ENCODE measurements at places on chromosomes 2 and 18.

- DNase-seq = no peak
Measured at GRCh38 chr2:238913931-238914647, 66.2 kb downstream of the TWIST2 start.

DNA sequence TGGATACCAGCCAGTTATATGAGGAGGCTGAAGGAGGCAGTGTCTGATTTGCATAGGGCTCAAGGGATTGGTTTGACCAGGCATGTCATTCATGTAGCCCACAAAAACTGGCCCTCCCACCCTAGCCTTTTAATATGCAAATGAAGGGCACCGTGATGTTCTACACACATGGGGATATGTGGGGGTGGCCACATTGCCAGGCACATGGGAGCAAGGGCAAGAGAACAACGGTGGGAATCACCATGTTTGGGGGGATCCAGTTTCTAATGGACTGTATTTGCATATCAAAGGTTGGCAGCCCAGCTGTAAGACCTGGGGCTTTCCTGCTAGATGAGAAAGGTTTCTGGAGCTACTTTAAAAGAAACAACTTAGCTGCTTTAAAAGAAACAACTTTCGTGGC lies 65.1 kb upstream of the SLC25A52 start:
- no peak for DNase-seq

DNA sequence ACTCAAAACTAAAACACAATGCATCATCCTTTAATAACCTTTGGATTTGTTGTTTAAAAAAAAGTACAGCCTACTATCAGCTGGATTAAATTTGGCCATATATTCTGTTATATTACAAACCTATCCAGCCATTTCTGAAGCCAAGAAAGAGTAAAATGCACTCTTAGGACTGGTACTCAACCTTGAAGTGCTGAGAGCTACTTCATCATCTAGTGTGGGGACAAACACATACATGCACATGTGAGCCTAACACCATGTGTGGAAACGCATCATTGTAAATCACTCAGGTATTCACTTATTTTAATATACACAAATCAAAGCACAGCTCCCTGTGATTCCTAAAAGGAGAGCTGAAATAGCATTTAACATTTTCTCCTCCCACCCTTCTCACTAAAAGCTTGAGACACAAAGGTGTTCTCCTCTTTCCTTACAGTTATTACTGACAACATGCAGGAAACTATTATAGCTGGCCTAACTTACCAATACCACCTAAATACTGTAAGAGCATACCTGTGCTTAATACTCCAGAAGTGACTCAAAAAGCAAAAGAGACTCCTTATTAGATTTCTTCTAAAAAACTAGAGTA lies 7.5 kb downstream of the BAZ2B start:
- DNase-seq = no peak

DNA sequence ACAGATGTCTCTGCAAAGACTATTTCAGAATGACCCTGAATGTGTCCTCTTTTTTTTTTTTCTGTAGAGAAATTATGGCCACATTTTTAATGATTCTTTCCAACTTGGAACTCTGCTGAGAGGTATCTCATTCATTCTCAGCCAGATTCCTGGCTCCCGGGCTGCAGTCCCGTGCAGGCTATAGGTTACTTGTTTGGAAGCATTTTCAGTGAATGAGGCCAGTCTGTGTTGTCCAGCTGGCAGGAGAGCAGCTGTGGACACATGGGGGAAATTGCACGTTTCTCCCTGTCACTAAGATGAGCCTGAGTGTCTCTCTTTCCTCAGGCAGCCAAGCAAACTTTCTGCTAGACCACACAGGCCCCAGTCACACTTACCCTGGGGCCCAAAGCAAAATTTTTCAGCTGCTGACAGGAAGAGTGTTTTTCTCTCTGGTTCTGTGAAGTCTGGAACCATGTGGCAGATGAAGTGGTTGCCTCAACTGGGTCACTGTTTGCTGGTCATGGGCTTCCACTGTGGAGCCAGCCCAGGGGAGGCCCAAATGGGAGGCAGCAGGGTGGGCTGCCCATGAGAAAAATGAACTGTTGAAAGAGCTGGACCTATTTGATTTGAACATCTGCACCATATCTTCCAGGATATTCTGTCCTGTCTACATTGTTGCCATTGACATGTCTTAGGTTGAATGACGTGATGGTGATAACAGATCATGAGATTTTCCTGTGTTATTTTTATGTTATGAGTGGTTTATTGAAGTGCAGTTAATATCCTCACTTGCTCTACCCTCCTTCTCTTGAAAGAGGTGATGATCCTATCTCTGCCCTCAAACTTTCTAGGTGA lies 431.2 kb downstream of the LPIN1 start:
- no peak for DNase-seq

GRCh38 chr2:225236769-225237323 lies 162.7 kb upstream of the NYAP2 start:
- DNase-seq = no peak

- DNase-seq = no peak
Measured at GRCh38 chr18:63234841-63235240, 84.7 kb downstream of the BCL2 start.

GRCh38 chr2:164203131-164203530 lies 418.2 kb downstream of the GRB14 start:
- DNase-seq = no peak

DNA sequence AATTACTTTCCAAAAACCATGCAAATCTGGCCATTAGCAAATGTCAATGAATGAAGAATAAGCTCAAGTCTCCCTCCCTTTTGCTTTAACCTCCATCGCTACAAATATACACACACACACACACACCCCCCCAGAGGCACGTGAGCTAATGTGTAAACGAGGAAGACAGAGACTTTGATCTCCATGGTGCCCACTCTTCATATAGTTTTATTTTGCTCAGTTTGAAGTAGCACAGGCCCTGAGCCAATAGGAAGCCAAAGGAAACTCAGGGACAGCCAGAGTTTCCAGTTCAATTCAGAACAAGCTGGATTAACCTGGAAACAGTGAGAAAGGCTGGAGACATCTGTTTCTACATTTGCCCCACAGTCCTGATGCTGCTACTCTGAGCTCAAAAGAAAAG lies 248.4 kb upstream of the MEIS1 start:
- no peak for DNase-seq

- no peak for DNase-seq
Measured at GRCh38 chr2:172927641-172928357, 147.8 kb upstream of the MAP3K20 start.

DNA sequence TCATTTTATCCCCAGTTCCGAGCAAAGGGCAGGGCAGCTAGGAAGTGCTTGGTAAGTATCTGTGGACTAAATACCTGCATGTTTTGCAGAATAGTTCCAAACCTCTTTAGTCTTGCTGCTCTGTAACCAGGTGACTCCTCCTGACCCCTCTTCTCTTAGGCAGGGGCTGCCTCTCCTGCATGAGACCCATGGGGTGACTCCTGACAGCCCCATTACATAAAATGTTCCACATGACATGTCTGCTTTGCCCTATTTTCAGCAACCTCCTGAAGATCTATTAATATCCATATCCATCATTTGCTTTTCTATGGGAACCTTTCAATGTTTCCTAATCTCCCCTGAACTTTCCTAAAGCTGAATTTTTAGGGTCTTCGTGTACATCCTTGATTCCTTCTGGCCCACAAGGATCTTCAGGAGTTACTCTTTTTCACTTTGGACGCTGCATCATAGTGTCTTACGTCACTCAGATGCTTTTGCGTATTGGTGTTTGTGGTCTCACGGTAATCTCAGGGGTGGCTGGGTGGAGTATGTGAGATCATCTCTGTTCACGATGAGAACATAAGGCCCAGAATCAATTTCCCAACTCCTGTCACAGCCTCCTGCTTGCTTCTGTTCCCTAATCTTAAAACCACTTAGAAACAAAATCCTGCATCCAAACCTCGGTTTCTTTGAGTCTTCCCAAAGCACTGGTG lies 76.6 kb downstream of the MAPK4 start:
- DNase-seq = no peak

- DNase-seq = no peak
Measured at GRCh38 chr2:241540401-241540770, 18.2 kb upstream of the BOK start.

GRCh38 chr18:53864770-53865169 lies 359.7 kb downstream of the MBD2 start:
- DNase-seq = no peak

DNA sequence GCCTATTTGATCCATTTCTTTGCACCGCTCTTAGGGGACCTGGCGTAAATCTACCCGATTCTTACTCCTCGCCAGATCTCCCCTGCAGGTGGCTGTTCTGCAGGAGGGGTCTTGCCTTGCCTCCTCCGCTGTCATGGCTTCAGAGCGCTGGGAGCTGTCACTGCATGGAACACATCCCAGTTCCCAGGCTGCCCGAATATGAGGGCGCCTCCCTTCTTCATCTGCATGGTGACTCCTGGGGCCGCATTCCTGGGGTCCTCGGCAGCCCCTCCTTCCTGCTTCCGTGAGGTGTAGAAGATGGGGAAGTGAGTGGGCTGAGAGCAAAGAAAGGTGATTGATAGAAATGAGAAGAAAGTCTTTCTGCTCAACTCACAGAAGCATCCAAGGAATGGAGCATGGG lies 27.3 kb upstream of the COPS8 start:
- DNase-seq = no peak

DNA sequence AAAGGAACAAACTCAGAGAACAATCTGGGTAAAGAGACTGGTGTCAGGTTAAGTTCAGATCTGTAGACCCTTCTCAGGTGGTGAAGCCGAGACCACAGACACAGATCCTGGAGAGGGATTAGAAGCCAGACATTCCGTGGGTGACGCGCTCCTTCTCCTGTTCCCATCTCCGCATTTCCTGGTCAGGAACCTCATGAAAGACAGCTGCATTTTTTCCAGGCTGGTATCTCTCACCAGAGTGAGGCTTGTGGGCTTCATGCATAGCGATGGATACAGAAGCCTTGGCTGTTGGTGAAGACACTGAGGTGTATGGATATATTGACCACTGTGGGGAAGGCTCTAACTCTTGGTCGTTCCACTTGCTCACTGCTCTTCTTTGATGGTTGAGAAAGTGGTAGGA lies 152.6 kb downstream of the FAM210A start:
- no peak for DNase-seq

GRCh38 chr18:22572341-22572740 lies 154.6 kb upstream of the CTAGE1 start:
- DNase-seq = no peak

- no peak for DNase-seq
Measured at GRCh38 chr2:60475123-60475830, 78.2 kb downstream of the BCL11A start.

DNA sequence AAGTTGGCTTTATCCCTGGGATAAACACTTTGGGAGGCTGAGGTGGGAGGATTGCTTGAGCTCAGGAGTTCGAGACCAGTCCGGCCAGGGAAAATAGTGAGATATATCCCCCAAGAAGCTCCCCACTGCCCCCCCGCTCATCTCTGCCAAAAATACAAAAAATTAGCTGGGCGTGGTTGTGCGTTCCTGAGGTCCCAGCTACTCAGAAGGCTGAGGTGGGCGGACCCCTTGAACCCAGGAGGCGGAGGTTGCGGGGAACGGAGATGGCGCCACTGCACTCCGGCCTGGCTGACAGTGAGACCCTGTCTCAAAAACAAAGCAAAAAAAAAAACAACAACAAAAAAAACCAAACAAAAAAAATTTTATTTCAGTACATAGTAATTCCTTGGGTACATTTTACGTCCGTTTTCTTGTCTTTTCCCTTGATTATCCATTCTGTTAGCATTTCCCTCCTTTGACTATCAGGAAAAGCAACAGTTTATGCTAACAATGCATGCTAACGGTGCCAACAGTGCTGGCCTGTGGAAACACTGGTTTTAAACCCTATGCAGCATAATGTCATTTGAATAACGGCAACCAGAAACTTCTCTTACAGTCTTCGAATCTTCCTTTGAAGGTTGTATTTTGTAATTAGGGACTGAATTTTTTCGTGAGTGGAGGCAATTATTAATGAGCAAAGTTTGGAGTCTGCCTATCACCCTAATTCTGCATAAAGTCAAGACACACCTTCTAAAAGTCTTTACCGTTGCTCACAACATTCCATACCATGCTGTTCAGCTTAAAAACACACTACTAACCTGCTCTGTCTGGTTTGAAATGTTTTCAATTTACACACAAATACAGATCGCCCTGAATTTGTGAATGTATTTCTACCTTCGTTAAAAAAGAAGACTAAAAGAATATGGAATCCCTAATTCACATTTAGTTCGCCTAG lies 721 bp upstream of the MIB1 start:
- no peak for DNase-seq

DNA sequence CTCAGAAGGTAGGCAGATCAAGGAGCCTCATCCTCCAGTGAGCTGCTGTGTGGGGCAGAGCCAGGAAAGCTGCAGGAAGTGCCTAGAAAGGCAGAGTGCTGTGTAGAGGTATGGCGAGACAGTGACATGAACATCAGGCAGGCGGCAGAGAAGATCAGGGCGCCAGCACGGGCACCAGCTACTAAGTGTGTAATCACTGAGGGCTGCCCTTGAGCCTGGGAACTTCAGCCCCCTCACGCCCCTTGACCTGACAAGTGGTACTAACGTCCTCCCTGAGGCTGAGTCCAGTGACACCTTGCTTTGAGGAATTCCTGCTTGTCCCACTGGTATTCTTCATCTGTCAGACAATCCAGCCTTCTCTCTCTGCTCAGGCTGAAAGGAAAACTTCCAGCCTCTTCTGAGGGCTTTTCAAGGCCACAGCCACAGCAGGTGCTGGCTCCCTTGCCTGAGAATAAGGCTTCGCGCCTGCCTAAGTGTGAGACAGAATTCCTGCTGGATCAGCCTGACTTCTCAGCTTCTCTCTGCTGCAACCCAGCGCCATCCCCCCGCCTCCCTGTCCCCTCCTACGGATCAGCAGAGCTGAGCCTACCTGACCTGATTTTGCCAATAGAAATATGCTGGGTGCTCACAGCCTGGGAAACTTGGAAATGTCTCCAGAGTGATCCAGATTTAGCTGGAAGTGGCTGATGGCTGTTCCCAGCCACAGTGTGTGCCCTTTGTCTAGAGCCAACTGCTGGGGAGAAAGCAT lies 148.0 kb downstream of the SMAD7 start:
- DNase-seq = no peak

GRCh38 chr2:218964041-218964771 lies 4.7 kb downstream of the CDK5R2 start:
- DNase-seq = no peak

DNA sequence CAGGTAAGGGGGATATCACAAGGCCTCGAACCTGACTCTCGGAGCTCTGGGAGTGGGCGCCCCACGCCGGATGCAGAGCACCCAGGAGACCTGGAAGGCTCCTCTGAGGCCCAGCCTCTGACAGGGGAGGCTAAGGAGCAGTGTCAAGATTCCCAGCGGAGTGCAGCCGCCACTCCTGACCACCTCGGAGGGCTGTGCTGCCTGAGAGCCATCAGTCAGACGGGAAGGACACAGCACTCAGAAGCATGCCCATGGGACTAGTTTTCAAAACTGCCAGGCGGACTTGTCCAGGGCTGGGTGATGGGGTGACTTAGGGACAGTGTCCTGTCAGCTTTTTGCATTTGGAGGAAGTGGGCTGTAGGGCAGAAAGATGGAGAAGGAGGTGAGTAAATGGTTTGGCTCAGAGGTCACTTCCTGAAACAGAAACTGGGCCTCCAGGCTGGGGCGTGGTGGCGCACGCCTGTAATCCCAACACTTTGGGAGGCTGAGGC lies 34.6 kb upstream of the B3GNT7 start:
- no peak for DNase-seq

GRCh38 chr2:22800412-22800811 lies 584.6 kb upstream of the KLHL29 start:
- DNase-seq = no peak

GRCh38 chr2:127256866-127257265 lies 36.8 kb upstream of the CYP27C1 start:
- no peak for DNase-seq

Data from stimulated activated CD4-positive, alpha-beta T cell treated with anti-CD3 and anti-CD28 coated beads, Interleukin-1b, Interleukin-23, amount 100 ng/mL, for 4 hours (primary cell).